ENCODE measurements at places on chromosomes 6 and 20.

GRCh38 chr20:32674362-32674789 is 635 bp upstream of the C20orf203 start:
- peak; percentile 47 for DNase-seq

- DNase-seq = no peak
Measured at GRCh38 chr6:80276861-80277260, 170.4 kb downstream of the BCKDHB start.

DNA sequence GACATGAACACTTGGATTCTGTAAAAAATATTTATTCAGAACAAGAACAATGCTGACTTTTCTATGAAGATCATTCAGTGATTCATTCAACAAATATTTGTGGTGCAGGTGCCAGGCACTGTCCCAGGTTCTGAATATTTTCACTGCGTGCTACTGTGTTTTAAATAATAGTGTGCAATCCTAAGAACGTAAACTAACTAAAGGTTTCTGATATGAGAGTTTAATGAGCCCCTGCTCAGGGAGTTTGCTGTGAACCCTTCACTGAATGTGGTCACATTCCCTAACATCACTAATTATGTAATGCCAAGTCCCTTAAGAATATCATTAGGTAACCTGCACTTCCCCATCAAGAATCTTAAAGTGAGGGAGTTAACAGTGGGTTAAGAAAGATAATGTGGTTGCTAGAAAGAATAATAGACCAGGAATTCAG is 1.7 kb upstream of the TMEM170B start:
- no peak for DNase-seq

DNA sequence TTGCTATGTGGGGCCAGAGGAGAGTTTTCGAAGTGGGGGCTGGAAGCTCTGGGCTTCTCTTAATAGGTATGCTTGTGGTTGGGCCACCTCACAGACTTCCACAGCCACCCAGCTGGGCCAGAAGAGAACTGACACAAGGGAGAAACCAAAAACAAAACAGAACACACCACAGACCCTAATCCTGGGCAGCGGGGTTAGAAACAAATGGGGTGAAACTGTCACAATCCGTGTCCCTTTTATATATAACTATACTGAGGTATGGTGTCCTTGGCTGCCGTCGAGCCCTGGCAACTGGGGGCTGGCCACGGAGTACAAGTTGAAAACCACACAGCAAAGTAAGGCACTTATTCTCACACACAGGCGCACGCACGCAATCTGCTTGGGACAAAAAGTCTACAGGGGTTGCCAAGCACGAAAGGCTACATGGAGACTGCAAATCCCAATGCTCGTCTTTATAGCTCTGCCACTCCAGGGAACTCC is 78.3 kb downstream of the TRAM2 start:
- no peak for DNase-seq

- DNase-seq = no peak
Measured at GRCh38 chr6:95629551-95629950, 52.2 kb downstream of the MANEA start.

DNA sequence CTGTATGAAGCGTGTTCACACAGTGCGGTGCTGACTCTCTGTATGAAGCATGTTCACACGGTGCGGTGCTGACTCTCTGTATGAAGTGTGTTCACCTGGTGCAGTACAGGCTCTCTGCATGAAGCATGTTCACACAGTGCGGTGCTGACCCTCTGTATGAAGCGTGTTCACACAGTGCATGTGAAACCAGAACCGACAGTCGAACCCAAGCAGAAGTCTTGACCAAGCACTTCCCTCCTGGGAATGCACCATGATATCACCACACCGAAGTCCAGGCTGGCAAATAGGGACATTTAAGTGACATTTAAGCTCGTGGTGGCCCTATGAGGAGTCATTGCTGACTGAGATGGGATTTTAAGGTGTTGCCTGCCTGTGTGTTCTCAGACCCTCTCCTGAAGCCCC is 11.3 kb upstream of the SERPINB1 start:
- no peak for DNase-seq

GRCh38 chr6:4574007-4574406 is 202.2 kb upstream of the CDYL start:
- DNase-seq = no peak

DNA sequence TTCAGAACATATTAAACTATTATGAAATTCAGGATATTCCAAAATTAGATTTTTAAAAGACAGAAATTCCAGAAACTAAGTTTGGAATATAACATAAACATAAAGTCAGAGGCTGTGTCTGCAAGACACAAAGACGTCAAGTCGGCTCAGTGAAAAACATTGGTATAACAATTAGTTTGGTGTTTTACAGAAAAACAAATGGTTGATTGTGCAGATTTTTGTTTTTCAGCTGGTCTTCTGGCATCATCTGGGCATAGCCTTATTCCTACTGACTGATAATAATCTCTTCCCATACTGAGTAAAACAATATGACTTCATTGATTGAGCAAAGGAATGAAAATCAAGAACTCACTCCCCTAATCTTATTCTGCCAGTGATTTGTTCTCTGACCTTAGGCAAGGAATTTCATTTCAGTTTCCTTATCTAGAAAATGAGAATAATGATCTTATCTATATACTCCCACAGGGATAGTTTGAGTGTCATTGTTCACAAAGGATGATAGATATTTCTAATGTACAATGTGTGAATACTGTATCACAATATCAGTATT is 84.3 kb downstream of the FRK start:
- DNase-seq = no peak

DNA sequence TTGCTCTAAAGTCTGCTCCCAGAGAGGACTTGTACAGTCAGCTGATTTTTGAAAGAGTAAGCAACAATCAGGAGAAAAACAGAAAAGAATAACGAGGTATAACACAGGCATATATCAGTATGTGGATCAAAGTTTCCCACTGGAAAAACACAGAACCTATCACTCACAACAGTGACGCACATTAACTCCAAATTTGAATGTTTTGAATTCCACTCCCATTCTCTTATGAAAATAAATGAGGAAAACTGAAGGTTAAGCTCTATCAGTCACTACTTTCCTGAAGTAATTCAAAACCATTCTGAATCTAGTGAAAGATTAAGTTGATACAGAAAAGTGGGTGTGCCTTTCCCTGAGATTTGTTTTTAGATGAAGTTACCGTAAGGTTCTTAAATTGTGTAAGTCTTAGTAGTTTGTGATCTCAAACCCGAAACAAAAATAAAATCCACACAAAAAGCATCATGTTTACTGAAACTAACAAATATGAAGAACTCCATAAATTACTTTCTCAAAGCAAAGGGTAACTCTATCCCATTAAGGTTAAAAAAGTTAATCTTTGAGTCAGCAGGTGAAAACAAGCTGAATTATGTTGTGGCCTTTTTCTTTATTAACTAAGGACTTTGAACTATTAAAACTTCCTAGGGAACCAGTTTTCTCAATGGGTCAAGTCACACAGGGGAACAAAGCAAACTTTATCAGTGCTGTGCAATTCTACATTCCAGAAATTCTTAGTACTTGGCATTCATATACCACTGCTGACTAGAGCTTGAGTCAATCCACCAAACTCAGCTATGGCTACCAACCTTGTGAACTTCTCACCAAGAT is 115.7 kb downstream of the OGFRL1 start:
- DNase-seq = no peak

GRCh38 chr6:158175111-158175510 is 7.0 kb downstream of the GTF2H5 start:
- DNase-seq = no peak

GRCh38 chr6:44731485-44732095 is 344.1 kb downstream of the CDC5L start:
- no peak for DNase-seq

DNA sequence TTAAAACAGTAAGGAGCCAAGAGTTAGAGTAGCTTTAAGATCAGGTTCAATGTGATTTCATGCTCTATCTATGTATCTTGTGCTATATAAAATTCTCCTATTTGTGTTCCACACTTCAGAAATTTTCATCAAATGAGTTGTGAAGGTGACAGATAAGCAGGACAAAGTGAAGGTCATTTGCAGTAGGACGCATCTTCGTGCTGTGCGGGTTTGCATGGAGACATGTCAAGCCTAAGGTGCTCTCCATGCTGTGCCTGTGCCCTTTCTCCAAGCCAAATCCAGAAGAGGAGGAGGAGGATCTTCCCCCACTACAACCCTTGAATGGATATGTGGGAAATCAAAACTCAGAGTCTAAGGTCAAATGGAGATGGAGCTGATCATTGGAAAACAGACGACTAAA is 147.3 kb upstream of the NEDD9 start:
- no peak for DNase-seq

GRCh38 chr20:50987493-50988210 is 29.0 kb downstream of the MOCS3 start:
- DNase-seq = no peak

DNA sequence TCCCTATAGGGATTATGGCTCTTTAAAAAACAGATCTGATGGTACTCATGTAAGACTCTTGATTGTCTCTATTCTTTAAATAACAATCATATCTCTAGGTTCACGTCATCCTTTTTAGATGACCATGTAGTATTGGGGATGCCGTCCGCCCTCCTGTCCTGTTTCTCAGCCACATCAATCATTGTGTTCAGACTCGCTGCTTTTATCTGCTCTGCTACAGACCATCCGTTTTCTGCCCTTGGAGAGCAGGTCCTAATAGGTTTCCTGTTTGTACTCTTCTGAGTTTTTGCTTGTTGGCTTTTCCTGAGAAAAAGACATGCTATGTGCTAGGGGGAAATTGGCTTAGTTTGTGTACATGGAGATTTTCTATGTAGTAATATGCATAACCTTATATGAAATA is 76.8 kb downstream of the SASH1 start:
- no peak for DNase-seq

DNA sequence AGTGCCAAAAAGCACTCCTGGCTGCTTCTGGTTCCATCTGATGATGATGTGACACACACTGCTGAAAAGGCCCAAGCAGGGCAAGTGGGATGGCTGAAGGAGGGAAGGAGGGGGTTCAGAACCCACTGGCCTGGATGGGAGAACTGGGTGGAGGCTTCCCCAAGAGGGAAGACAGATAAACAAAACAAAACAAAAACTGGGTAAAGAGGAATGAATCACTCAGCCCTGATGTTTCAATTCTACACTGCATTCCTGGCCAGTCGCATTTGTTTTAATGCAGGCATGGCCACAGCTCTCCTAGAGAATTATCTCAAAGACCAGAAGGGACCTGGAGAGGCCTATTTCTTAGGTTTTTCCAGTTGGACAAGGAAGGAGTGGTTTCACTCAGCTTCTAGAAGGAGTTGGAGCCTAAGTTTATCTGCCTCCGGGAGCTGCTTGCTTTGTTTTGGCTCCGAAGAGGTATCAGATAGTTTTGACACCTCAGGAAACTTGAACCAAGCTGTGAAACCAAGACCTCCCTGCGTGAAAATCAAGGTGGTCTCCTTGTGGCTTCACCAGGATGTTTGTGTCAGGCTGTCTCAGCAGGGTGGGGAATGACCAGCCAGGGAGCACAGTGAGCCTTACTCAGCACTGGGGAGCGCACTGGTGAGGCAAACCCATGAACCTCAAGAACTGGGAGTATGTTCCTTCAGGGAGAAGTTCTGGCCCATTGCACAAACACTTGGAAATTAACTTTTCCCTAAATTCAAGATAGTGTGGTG is 16.1 kb downstream of the TTPAL start:
- no peak for DNase-seq

DNA sequence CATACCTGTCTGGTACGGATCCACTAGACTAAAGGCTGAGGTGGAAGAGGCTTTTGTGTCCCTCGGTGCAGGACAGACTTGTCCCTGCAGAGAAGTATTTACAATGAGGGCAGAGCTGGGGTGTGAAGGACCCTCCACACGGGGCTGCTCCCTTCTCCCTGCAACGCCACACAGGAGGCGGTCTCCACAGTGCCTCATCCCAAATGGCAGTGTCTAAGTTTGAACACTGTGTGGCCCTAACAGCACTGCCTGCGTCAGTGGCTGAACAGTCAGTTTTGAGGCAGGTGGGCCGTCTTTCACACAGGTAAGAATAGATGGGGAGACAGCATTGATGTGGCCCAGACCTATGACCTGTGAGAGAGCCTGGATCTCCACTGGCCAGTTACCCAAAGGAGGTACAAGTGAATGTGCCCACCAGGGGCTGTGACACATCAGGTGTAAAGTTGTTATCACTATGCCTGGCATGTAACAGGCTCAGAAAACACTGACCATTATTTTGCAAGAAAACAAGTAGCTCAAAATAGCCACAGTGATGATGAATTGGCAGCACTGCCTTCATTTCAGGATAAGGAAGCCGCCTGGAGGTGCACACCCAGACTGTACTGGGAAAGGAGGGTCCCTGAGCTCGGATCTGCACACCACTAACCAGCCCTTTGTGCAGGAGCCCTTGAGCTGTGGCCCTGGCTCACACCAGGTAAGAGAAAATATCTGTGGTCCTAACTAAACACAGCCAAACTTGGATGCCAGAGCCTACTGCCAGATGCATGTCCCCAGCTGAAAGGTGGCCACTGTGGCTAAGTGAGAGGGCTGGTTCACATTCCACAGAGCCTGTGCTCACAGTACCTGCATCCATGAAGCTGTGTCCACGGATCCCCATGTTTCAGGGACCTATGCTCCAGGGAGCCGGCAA is 246.7 kb downstream of the DLL1 start:
- no peak for DNase-seq

Data from activated naive CD4-positive, alpha-beta T cell (primary cell).